ENCODE measurements at places on chromosomes 5 and 9.
A peak's percentile ranks its signal among the peaks of the same experiment; 100 is the strongest.

DNA sequence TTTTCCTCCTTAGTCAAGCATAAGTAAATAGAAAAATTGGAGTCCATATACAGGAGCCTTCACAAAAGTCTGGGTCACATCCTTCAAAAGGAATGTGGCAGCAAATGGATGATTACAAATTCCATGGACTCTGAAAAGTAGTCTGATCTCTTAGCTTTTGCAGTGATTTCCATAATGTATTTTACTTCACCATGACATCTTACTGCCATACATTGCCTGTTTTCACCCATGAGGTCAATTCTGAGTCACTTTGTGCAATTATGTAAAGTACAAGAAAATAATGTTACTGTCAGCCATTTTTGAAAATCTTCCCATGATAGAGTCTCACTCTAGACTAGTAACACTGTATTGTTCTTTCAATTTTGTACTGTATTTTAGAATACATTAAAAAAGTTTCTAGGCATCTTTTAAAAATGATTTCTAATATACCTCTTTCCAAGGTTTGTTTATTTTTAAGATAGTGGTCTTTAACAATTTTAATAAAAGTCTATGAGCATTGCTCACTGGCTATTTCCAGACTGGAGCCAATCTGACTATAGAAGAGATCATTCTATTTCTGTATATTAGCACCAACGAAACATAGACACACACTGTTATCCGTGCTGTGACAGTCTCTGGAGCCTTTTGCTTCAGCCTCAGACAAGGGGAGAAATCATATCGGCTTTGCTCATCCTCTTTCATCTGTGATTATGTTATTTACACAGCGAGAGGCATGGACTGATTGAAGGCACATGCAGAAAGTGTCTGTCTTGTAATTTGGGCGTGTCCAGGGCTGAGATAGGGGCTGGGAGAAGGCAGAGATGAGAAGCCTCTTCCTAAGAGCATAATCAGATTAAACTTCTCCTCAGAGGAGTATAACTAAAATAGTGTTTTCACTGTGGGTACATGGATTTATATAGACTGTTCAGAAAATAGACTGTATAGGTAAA lies 22.9 kb upstream of the ACTBL2 start:
- peaks cover 15% of the 10 kb centered on the region for H3K4me1 ChIP-seq
- no peak for DNase-seq
- H3K36me3 ChIP-seq: no peaks in the 10 kb centered on the region
- no peak overlapping the region for H3K27ac ChIP-seq
- H3K27me3 ChIP-seq: no peaks in the 10 kb centered on the region

DNA sequence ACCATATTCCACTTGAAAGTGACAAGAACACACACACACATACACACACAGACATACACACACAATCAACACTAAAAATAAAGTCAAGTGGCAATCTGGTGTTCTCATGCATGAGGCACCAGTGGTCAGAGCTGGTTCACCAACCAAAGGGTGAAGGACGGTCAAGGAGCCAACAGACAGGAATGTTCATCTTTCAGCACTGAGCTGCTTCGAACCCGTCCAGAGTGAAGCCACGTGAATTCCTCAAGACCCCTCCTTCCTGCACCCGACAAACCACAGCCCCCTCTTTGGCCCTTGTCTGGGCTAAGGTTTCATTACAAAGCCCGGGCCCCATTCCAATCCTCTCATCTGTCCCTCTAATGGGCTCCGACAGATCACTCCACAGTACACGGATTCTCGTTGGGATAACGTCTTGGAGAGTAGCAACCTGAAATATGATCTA lies 84.5 kb upstream of the SMIM23 start:
- no peaks in the 10 kb centered on the region for H3K27me3 ChIP-seq
- no peak for DNase-seq
- no peak overlapping the region for H3K4me3 ChIP-seq

DNA sequence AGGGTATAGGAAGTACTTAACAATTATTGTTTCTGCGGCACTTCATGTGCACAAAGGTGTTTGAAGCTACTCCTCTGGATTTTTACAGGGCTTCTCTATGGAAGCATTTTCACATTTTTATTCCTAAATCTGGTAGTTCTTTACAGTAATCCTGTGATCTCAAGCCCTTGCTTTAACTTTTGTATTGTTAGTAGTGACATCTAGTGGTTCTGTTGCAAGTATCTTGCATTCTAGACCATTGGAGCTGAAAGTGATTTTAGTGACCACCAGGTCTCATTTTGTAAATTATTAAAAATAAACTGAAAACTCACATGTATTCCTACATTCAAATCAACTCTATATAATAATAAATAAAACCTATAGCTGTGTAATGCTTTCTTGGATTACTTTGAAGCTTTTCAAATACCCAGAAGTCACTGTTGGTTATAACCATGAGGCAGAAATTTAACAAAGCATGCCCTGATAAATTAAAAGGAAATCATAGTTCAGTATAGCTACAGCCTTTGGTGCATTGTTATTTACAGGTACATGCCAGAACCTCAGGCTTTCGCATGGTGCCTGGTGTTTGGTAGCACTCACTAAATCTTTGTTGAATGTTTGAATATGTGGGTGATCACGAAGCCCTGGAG lies 18.9 kb downstream of the RPS23 start:
- H3K36me3 ChIP-seq: no peaks in the 10 kb centered on the region
- H3K27ac ChIP-seq: no peak overlapping the region
- DNase-seq: no peak
- no peak overlapping the region for H3K4me3 ChIP-seq

GRCh38 chr5:109299557-109299956 lies 110.2 kb downstream of the PJA2 start:
- no peaks in the 10 kb centered on the region for H3K36me3 ChIP-seq
- H3K27me3 ChIP-seq: no peaks in the 10 kb centered on the region
- H3K4me3 ChIP-seq: no peak overlapping the region
- DNase-seq: no peak
- no peak overlapping the region for H3K27ac ChIP-seq

GRCh38 chr5:68169903-68170302 lies 45.7 kb upstream of the PIK3R1 start:
- H3K27ac ChIP-seq: no peak overlapping the region
- no peaks in the 10 kb centered on the region for H3K27me3 ChIP-seq
- no peak for DNase-seq
- H3K36me3 ChIP-seq: no peaks in the 10 kb centered on the region
- H3K4me1 ChIP-seq: 0 out of 2 replicates have a peak, but pooled peaks cover 2% of the 10 kb centered on the region

GRCh38 chr9:120308495-120308894 lies 271.5 kb downstream of the CDK5RAP2 start:
- H3K27me3 ChIP-seq: peaks cover 10% of the 10 kb centered on the region
- H3K27ac ChIP-seq: no peak overlapping the region
- H3K36me3 ChIP-seq: no peaks in the 10 kb centered on the region

DNA sequence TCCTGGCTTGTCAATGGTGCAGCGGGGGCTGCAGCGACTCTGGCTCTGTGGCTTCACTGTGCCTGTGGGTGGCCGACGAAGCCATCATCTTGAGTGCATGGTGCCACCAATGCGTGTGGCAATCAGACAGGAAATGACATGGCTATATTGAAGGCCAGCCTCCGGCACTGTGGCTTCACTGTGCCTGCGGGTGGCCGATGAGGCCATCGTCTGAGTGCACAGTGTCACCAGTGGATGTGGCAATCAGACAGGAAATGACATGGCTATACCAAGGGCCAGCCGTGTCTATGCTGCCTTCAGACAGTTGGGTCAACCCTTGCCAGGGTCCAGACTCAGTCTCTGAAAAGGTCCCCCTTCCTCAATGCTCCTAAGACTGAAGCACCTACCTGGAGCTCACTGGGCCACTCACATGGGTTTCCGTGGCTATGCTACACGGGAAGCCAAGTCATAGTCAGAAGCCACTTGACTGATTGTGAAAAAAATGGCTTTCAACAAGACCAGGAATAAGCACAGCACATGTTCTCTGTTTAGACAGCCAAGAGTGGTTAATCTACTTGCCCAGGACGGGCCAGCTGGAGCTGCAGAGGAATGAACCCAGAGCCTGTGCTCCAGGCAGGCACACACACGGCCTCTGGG lies 67.5 kb upstream of the S1PR3 start:
- no peaks in the 10 kb centered on the region for H3K27me3 ChIP-seq
- no peak overlapping the region for H3K27ac ChIP-seq
- no peak overlapping the region for H3K4me3 ChIP-seq

GRCh38 chr9:4061717-4062116 lies 238.2 kb downstream of the GLIS3 start:
- no peak overlapping the region for H3K4me3 ChIP-seq
- no peaks in the 10 kb centered on the region for H3K36me3 ChIP-seq
- H3K27ac ChIP-seq: no peak overlapping the region

GRCh38 chr5:145484158-145484557 lies 351.0 kb downstream of the PRELID2 start:
- no peak overlapping the region for H3K27ac ChIP-seq
- H3K36me3 ChIP-seq: no peaks in the 10 kb centered on the region
- H3K27me3 ChIP-seq: no peaks in the 10 kb centered on the region
- no peaks in the 10 kb centered on the region for H3K4me1 ChIP-seq
- no peak for DNase-seq

- H3K36me3 ChIP-seq: no peaks in the 10 kb centered on the region
- DNase-seq: peak; percentile 78
- peaks cover 24% of the 10 kb centered on the region for H3K4me1 ChIP-seq
- peak overlapping the region; percentile 94 for H3K27ac ChIP-seq
Measured at GRCh38 chr9:69975681-69976080, 68.0 kb upstream of the MAMDC2 start.

- no peak overlapping the region for H3K27ac ChIP-seq
- no peak overlapping the region for H3K4me3 ChIP-seq
- H3K27me3 ChIP-seq: no peaks in the 10 kb centered on the region
- DNase-seq: no peak
Measured at GRCh38 chr9:115138151-115138550, 20.2 kb upstream of the TNC start.

DNA sequence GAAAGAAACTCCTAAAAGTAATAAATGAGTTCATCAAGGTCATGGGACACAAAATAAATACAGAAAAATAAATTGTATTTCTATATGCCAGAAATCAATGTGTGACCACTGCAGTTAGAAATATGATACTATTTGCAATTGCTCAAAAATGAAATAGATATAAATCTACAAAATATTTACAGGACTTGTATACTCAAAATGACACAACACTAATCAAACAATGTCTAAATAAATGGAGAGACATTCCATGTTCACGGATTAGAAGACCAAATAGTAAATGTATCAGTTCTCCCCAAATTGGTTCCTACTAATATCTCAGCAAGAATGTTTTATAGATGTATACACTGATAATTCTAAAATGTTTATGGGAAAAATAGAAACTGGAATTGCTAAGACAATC lies 345.3 kb downstream of the NR2F1-AS1 start:
- H3K27me3 ChIP-seq: no peaks in the 10 kb centered on the region
- DNase-seq: no peak
- no peak overlapping the region for H3K27ac ChIP-seq
- no peak overlapping the region for H3K4me3 ChIP-seq

- no peaks in the 10 kb centered on the region for H3K36me3 ChIP-seq
- DNase-seq: no peak
- peaks cover 12% of the 10 kb centered on the region for H3K4me1 ChIP-seq
Measured at GRCh38 chr9:111969061-111969460, 72.4 kb downstream of the UGCG start.

- no peak overlapping the region for H3K27ac ChIP-seq
- DNase-seq: peak; percentile 66
- no peaks in the 10 kb centered on the region for H3K27me3 ChIP-seq
- H3K4me1 ChIP-seq: peaks cover 3% of the 10 kb centered on the region
Measured at GRCh38 chr9:101530076-101530711, 3.5 kb upstream of the RNF20 start.

DNA sequence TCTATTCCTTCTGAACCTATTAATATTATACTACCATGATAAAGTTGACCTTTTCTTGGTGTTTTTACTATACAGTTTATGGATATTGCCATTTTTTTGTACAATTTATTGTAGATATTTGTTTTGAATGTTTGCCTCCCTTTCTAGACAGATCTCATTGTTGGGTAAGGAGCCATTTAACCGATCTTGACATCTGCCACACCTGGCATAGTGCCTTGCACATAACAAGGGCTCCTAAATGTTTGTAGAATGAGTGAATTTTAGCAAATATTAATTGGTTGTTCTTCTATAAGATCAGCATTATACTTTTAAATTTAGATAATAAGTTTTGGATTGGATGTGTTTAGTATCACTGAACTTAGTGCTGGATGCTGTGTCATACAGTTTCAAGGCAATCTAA lies 175.3 kb downstream of the GDNF start:
- peaks cover 40% of the 10 kb centered on the region for H3K4me1 ChIP-seq
- no peaks in the 10 kb centered on the region for H3K36me3 ChIP-seq
- no peak overlapping the region for H3K4me3 ChIP-seq

DNA sequence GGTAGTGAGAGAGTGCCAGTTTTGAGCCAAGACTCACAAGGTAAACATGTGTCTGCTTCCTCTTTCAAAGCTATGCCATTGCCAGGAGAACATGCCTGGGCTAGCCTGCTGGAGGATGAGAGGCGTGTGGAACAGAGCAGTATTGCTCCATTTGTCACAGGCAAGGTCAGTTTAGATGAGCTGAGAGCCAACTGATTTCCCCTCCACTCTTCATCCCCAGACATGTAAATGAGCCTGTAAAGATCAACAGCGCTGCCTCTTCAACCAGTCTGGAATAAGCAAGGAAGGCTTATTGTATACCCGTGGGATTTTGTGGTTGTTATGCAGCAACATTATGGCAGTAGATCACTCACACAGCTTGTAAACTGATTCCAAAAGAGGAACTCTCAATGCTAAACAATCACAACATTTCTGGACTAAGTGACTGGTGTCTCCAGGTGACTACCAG lies 8.2 kb upstream of the GDNF start:
- no peaks in the 10 kb centered on the region for H3K36me3 ChIP-seq
- H3K27ac ChIP-seq: no peak overlapping the region
- no peak overlapping the region for H3K4me3 ChIP-seq
- H3K4me1 ChIP-seq: peaks cover 18% of the 10 kb centered on the region

- peak overlapping the region; percentile 33 for H3K27ac ChIP-seq
- DNase-seq: peak; percentile 69
- H3K4me3 ChIP-seq: peak overlapping the region; percentile 75
- peaks cover 3% of the 10 kb centered on the region for H3K4me1 ChIP-seq
Measured at GRCh38 chr5:154446195-154447088, 645 bp downstream of the SAP30L start.

DNA sequence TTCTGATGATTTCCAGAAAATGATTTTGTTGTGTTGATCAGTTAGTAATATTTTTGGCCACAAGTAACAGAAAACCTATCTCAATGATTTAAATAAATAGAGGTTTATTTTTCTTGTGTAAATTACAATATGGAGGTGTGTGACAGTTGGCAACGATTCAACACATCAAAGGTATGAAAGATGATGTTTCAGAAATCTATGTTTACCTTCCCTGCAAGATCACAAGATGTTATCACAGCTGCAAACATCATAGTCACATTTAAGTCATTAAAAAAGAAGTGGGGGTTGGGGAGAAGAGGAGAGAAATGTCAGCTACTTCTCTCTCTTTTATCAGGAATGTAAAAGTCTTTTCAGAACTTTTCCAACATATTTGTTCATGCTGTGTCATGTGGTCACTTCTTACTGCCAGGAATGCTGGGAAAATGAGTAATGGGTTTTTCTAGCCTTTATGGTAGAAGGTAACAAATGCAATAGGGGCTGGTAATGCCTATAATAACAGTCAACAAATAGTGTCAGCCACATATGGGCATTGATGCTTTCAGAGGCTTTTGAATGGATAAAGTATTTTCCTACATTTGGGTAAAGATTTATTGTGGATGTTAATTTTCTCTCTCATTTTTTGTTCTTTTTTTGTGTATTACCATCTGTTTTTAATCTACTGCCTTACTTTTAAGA lies 742.7 kb downstream of the TLE1 start:
- no peaks in the 10 kb centered on the region for H3K27me3 ChIP-seq
- no peak overlapping the region for H3K4me3 ChIP-seq
- H3K27ac ChIP-seq: no peak overlapping the region
- 0 out of 2 replicates have a peak, but pooled peaks cover 3% of the 10 kb centered on the region for H3K4me1 ChIP-seq
- no peaks in the 10 kb centered on the region for H3K36me3 ChIP-seq

- no peak overlapping the region for H3K27ac ChIP-seq
- peaks cover 7% of the 10 kb centered on the region for H3K36me3 ChIP-seq
- DNase-seq: no peak
- H3K27me3 ChIP-seq: no peaks in the 10 kb centered on the region
- H3K4me3 ChIP-seq: no peak overlapping the region
Measured at GRCh38 chr5:131595088-131596033, 39.7 kb downstream of the RAPGEF6 start.

Measured in SJCRH30 (cell line).